ENCODE measurements at places on chromosomes 16 and 17.
A peak's percentile ranks its signal among the peaks of the same experiment; 100 is the strongest.

DNA sequence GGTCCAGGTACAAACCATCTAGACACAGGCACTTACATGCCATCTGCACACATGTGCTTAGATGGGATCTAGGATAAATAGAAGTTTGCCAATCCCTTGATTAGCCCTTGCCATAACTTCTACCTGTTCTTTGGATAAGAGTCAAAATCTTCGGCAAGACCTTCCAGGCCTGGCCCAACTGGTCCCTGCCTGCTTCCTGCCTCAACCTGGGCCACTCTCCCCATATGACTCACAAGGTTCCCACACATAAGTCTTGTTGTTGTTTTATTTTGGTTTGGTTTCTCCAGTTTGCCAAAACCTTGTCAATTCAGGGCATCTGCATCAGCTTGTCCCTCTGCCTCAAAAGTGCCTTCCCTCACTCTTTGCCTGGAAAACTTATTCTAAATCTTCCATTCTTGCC, 95.3 kb upstream of the XYLT1 start:
- no peak for DNase-seq

- no peak for DNase-seq
Observed at GRCh38 chr17:46744441-46744840, 74.1 kb downstream of the WNT3 start.

GRCh38 chr16:78105517-78105916, 6.1 kb downstream of the WWOX start:
- DNase-seq, result no peak

DNA sequence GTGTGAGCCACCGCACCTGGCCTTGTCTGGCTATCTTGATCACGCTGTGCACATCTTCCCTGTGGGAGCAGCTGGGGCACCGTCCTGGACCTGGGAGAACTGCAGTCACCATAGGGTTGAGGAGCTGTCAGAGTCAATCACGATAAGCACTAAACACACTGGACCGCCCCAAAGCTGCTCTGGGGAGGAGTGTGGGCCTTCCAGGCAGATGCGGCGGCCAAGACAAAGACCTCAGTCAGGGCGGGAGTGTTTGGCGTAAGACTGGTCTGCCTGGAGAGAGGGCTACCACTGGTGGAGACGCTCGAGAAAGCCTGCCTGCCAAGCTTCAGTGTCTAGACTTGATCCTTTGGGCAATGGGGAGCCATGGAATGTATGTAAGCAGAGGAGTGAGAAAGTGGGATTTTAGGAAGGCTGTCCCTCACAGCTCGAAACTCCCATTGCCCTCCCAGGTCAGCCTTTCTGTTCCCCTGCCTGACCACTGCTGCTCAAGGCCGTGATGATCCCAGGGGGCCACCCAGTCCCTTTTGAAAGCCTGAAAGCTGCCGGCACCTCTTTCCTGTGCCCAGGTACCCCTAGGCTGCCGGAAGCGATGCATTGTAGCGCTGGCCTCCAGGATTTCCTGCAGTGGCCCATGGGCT, 29.3 kb upstream of the CIBAR2 start:
- no peak for DNase-seq

- DNase-seq, result no peak
Observed at GRCh38 chr16:30112197-30113030, 923 bp downstream of the GDPD3 start.

GRCh38 chr16:69861292-69862030, 89.7 kb upstream of the CLEC18A start:
- DNase-seq, result peak; percentile 68
